ENCODE measurements at places on chromosomes 3 and 15.

GRCh38 chr15:98164571-98164970 lies 204.1 kb downstream of the ARRDC4 start:
- no peak for DNase-seq

- DNase-seq = no peak
These were observed 447.2 kb downstream of the SHQ1 start for GRCh38 chr3:72401005-72401545.

DNA sequence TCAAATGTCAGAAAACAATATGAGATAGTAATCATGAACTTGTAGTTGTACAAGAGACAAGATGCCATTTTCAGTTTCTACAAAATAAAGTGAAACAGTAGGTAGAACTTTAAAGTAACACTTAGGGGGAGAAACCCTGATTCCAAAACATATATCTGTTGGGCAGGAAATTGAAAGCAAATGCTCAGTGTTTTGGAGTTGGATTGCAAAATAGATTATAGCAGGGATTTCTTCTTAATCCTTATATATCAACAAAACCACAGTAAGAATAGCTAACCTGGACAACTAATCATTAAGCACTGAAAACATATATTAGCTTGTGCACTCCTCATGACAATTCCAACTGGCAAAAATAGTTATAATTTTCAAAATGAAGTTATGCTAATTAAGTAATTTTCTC lies 46.9 kb downstream of the COMMD2 start:
- no peak for DNase-seq

DNA sequence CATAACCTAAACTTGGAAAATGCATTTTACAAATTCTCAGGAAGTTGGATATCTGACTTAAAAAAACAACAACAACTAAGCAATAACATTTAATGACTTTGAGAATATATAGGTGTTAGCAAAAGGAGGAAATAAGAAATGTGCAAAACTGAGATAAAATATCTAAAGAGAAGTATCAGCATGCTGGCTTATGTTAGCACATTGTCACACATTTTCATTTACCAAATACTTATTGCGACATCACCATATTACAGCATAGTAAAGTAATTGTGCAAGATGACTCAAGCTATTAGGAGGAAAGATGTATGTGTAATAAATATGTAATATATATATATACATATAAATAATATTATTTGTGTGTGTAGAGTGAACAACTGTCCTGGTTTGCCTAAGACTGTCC lies 9.2 kb downstream of the PTX3 start:
- DNase-seq = no peak

DNA sequence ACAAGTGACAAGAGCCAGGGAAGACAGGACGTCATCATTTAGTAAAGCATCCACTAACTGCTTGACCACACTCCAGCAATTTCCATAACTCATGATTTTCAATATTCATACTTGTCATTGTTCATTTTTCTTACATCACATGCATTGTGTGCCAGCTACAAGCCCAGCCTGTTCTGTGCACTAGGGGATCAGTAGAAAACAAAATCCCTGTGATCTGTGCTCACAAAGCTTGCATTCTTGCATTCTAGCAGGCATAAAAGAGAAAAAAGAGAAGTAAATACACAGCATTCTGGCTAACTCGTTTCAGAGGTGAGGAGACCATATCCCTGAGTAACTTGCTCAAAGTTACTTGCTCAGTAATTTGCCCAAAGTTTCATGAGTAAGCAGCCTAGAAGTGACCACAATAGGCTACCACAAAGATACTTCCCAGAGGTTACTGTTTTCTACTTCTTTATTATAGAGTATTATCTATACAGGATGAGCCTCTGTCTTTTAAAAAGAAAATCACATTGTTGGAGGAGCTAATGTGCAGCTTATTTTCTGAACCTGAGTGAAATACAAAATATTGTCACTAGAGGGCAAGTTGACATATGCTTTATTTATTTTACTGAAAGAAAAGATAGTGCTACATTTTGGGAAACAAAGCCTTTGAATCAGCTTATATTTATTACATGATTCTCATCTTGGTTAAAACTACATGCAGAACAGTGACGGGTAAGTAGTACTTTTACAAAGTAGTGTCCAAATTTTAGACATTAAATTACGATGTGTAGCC lies 701.4 kb upstream of the LMCD1 start:
- DNase-seq = no peak

DNA sequence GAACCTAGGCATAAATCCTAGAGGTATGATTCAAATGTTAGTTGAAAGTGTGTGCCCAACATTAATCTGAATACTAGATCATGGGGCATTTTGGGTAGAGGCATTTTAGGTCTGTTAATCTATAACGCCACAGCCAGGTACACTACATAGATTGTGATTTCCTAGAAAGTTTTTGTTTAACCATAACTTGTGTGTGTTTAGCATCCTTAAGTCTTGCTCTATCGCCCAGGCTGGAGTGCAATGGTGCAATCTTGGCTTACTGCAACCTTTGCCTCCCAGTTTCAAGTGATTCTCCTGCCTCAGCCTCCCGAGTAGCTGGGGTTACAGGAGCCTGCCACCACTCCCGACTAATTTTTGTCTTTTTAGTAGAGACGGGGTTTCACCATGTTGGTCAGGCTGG lies 59.1 kb downstream of the TRIM71 start:
- DNase-seq = no peak

DNA sequence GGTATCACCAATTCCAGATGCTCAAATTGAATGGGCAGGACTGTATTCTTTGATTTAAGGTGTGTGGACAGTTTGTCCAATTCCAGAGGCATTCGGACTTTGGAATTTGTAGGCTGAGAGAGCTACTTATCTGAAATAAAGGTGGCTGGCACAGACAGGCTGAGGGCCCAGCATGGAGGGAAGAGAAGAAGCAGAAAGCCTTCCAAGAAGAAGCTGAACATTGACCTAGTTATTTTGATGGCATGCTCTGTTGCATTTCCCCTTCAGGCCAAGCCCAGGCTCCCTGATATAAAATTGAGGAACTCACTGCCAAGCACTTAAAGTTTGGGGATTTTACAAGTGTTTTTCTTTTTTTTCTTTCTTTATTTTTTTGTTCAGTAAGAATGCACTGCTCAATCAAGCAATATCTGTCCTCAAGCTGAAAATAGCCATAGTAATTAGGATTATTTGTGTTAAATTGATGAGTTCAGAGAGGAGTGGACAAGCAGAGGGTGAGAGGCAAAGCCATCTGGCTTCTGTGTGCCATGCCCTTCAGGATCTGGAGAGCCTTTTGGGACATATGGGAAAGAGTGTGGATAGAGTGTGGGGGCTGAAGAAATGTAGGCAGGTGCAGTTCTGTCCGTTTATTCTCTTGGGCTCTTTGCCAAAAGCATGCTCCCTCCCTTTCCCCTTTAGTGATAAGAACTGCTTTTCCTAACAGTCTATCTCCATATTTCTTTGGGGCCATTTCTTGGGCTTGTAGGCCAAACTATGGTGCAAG lies 148.9 kb downstream of the OXSM start:
- DNase-seq = no peak

- no peak for DNase-seq
These were observed 87.4 kb downstream of the ZIC4 start for GRCh38 chr3:147318900-147319299.

DNA sequence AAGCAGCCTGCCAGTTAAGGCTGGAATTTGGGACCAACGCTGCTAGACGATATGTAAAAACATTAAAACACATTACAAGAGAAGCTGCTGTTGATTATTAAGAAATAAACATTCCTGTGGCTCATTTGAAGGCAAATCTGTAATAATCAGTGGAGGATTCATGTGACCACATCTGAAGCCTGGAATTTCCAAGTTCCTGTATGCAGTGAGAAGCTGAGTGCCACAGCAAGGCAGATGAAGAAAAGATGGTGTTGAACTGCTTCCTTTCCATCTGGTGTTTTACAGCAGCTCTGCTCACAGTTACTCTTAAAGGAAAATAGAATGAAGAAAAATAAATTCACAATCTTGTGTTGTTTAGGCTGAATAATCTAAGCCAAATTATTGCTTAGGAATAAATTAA lies 139.3 kb upstream of the ROBO2 start:
- DNase-seq = no peak

- DNase-seq = no peak
These were observed 467.9 kb downstream of the SOX2 start for GRCh38 chr3:182179631-182180030.

DNA sequence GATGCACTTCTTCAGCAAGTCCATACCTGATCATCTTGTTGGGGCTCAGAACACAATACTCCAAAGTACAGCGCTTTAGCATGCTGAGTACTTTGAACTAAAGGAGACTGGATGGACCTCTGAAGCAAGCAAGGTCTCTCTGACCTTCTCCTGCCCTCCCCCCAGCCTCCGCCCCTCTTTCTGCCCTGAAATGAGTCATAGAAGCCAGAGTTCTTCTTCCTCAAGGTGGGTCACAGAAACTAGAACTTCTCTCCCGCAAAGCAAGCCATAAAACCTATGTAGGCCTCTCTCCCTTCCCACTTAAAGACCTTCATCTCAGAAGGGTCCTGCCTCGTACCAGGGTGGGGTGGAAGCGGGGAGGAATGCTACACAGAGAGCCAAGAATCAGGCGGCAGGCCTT lies 230.5 kb upstream of the PROK2 start:
- DNase-seq = no peak

- no peak for DNase-seq
These were observed 54.0 kb upstream of the PPARG start for GRCh38 chr3:12234906-12235305.
